ENCODE measurements at places on chromosomes 1 and 21. TPM values are rescaled to one million over a fixed set of nuclear protein-coding genes. Genes with fewer than 3 reads are reported as not detected.
A peak's percentile ranks its signal among the peaks of the same experiment; 100 is the strongest.

ADAMTS1 gene
- total RNA-seq = 25.1 TPM

TCHH gene
- not detected for total RNA-seq

SEC16B gene
- total RNA-seq = 0.07 TPM

DNA sequence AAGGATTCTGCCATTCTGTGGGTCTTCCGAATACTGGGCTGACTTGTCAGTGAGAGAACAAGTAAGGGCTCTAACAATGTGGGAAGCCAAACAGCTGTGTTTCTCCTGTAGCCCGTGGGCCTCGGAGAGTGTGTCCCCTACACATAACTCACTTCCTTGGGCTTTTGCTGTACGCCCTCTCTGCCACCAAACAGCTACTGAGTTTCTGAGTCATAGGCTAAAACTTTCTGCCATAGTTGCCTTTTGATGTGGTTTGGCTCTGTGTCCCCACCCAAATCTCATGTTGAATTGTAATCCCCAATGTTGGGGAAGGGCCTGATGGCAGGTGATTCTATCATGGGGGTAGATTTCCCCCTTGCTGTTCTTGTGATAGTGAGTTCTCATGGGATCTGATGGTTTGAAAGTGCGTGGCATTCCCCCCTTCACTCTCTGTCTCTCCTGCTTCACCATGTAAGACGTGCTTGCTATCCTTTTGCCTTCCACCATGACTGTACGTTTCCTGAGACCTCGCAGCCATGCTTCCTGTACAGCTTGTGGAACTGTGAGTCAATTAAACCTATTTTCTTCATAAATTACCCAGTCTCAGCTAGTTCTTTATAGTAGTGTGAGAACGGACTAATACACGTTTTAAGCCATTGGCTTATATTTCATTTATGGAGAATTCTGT lies 194.8 kb upstream of the HMCN1 start:
- H3K4me1 ChIP-seq = peaks cover 3% of the 10 kb centered on the region
- H3K27me3 ChIP-seq = no peaks in the 10 kb centered on the region
- no peak overlapping the region for H3K4me3 ChIP-seq
- no peaks in the 10 kb centered on the region for H3K36me3 ChIP-seq

DNA sequence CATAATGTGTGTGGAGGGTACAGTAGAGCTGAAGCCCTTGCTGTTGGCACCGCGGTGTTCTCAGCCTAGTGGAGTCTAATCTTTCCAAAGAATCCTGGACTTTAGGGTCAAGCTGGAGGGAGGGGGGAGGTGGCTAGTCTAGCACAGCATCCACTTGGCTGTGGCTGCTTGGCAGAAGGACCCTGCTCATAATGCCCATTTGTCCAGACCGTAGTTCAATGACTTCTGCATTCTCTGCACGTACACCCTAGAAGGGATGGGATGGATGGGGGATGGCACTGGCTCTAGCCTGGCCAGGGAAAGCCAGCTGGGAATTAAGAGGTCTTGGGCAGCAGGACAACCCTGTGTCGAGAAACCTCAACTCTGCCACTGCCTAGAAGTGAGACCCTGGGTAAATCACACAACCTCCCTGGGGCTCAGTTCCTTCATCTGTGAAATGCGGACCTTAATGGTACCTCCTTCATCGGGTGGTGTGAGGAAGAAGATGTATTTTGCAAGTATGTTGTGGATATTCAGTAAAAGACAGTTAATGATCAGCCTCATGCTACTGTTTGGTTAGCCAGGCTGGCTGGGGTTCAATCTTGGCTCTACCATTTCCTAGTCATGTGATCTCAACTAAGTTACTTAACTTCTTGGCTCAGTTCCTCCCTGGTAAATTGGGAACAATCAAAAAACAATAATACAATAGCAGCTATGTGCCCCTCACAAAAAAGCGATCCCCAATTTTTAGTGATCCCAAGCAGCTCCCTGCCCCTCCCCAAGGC lies 27.2 kb upstream of the CLIC4 start:
- H3K4me3 ChIP-seq = no peak overlapping the region
- no peak overlapping the region for H3K27ac ChIP-seq
- DNase-seq = no peak
- H3K36me3 ChIP-seq = no peaks in the 10 kb centered on the region
- H3K4me1 ChIP-seq = peaks cover 15% of the 10 kb centered on the region
- no peaks in the 10 kb centered on the region for H3K27me3 ChIP-seq

DNA sequence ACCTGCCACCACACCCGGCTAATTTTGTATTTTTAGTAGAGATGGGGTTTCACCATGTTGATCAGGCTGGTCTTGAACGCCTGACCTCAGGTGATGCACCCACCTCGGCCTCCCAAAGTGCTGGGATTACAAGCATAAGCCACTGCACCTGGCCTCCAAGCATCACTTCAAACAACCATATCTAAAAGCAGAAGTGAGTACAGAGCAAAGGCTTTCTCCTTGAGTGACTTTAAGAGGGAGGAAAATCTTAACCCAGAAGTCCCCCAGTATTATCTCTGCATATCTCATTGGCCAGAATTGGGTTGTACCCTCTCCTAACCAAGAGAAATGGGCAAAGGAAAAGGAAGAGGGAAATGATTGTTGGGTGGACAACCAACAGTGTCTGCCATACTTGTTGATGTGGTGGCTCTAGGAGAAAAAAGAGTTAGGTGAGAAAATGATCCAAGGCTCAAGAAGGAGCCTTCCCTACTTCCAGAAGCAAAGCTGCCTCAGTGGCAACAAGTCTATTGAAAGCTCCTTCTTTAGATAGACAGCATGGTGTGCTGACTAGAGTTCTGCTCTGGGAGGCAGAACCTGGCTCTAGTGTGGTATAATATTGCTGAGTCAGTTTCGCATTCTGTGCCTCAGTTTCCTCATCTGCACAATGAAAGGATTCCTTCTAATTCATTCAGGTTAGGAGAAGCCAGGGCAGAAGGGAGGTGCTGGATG lies 16.8 kb upstream of the FOXE3 start:
- no peak for DNase-seq
- H3K4me1 ChIP-seq = no peaks in the 10 kb centered on the region
- H3K27ac ChIP-seq = no peak overlapping the region
- H3K4me3 ChIP-seq = no peak overlapping the region
- H3K27me3 ChIP-seq = no peaks in the 10 kb centered on the region

DNA sequence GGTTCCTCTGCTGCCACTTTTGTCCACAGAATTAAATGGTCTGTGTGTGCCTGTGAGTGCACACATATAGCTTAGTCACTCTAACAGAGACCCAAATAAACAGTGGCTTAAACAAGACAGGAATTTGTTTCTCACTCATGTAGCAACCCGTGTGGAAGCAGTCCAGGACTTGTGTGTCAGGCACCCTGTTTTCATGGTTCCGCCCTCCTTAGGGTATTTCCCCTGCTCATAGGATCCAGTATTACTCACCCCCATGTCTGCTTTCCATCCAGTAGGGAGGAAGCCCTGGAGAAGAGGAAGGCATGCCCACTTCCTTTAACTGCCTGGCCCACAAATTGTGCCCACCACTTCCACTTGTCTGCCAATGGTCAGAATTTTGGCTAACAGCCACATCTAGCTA lies 41.3 kb upstream of the TACSTD2 start:
- no peaks in the 10 kb centered on the region for H3K36me3 ChIP-seq
- H3K4me1 ChIP-seq = peaks cover 34% of the 10 kb centered on the region
- no peak overlapping the region for H3K4me3 ChIP-seq
- peak overlapping the region; percentile 60 for H3K27ac ChIP-seq
- H3K27me3 ChIP-seq = no peaks in the 10 kb centered on the region
- DNase-seq = peak; percentile 91

Data from PC-3 (cell line).